NCI-H1930 (cell line): ENCODE measurements at places on chromosomes 2 and 18.
A peak's percentile ranks its signal among the peaks of the same experiment; 100 is the strongest.

DNA sequence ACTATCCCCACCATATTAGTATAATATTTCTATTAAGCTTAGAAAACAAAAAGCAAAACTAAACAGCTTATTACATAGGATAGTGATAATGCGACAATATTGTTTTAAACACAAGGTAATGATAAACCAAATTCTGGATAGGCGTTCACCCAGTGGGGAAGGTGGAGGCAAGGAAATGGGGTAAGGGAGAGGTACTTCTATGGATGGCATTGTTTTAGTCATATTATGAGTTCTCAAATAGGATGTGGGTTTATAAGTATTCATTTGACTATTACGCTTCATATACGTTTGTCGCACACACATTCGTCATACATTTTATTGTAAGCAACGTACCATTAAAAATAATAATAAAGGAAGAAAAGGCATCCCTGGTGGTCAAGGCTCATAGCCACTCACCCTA, 88.8 kb upstream of the DNMT3A start:
- no peak for DNase-seq

DNA sequence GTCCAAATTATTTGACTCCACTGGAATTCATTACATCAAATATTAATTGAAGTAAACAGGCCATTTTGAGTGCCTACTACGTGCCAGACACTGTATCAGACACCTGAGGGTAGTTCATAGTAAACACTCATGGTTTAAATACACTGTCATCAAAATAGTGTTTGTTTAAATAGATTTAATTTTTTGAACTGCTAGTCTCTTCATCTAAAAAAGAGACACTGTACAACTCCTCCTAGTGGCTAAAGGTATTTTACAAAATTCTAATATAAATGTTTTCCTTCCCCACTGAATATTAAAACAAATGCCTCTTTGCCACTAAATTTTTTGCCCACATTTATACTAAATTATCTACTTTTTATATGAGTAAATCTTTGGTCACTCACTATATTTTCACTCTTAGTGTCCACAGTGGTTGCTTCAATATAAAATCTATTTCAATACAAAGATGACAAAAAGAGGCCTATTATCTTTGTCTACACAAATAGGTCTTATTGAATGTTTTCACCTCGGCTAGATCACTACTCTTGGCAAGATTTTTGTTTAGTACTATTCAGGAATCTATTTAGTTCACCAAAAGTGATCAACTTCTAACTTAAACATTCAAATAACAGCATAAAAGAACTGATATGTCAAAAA, 122.1 kb downstream of the TMEM247 start:
- no peak for DNase-seq

GRCh38 chr18:7523772-7524171, 43.3 kb upstream of the PTPRM start:
- no peak for DNase-seq

DNA sequence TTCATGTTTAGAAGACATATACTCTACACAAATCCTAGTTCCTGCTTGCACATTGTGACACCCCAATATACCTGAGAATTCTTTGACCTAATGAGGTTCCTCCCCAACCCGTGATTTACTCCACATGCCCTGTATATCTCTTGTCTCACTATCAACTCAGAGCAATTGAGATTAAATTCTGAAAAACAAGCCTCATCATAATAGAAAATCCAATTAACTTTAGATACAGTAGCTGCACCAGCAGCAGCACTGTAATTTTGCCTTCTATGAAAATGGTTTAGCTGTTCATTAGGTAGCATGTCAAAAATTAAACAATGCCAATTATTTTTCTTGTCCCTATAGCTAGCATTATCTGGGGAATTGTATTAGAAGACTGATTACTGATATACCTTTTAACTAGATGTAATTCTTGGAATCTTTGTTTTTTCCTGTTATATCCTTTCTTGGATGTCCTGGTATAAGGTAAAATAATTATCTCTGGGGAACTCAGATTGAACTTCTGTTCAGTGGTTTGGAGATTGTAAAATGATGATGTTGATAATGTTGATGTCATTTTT, 218.9 kb upstream of the TANK start:
- no peak for DNase-seq

DNA sequence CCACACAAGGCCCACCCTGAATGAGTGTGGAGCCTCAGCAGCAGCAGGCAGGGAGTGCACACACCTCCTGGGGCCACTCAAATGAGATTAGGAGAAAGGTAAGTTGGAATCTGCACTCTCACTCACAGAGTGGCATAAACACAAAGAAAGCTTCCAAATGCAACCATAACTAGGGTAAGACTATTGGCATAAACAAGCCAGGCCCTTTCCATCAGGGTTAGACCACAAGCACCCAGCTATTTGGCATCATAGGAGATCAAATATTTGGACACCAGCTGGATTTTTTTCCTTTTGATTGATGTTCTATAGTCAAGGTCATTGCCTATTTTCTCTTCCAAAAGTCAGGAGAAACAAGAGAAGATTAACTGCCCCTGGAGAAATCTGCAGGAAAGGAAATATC, 471.5 kb downstream of the TXNL1 start:
- no peak for DNase-seq

DNA sequence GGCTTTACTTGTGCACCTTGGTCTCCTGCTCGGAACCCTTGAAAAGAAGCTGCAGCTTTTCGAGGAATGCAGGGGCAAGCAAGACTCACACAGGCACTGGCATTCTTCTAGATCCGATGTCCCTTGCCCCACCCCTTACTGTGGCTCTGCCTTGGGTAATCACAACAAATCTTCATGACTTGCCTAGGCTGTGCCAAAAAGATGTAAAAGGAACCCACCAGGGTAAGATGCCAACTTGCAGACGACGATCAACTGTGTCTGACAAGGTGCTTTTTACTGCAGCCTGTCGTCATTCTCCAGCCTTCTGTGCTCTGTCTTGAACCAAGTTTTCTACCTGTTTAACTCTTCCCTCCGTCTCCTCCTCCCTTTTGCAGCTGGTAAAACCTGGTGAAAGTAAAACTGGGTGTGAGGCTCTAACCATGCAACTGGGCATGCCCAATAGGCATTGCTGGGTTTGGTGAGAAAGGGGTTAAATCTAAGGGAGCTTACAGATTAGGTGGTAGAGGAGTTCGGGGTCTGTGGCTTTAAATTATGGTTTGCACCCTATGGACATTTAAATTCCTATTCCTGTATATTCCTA, 909 bp upstream of the NRXN1 start:
- no peak for DNase-seq

DNA sequence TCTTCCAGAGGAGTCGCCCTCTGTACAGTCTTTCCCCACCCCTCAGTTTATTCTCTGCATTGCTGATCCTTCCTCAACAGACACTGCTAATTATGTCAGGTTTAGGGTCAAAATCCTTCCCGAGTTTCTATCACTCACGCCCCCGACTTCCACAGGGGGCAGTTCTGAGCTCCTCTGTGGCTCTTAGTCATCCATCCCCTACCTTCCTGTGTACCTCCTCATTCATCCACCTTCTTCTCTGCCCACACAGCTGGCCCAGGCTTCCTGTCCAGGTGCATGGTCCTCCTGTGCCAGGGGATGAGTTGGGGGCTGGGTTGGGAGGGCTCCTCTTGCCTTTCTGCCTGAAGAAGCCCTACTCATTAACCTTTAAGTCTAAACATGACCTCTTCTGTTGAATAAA, 202.9 kb downstream of the ARL4C start:
- peak; percentile 24 for DNase-seq

- no peak for DNase-seq
Measured at GRCh38 chr2:143728498-143728897, 599.3 kb downstream of the ARHGAP15 start.

GRCh38 chr2:69499966-69500365, 62.7 kb upstream of the NFU1 start:
- DNase-seq, result peak; percentile 25

DNA sequence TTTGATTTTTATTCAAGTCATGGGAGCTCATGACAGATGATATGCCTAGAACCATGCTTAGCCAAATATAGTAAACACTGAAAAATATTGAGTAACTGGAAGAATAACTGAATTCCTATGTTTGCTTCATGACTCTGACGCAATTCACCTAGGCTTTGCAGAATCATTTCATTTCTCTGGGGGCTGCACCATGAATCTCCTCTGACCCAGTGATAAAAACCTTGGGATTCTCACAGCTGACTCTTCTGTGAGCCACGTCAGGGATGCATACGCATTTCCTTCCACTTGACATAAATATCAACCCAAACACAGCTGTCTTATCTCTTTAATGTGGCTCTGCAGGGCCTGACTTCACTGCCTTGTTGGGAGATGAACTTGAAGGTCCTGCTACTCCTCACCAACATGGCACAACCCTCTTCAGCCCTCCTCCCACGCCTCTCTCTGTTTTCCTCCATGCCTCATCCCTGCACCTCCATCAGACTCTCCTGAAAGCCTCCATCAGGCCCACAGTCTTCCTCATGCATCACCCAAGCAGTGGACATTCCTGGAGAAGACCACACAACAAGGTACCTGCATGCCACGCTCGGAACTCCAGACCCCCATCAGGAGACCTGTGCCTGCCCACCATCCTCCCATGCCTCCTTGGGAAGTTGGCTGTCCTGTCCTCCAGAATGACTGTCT, 29.8 kb downstream of the COL6A3 start:
- DNase-seq, result no peak

- no peak for DNase-seq
Measured at GRCh38 chr2:10175441-10175840, 52.9 kb downstream of the RRM2 start.

DNA sequence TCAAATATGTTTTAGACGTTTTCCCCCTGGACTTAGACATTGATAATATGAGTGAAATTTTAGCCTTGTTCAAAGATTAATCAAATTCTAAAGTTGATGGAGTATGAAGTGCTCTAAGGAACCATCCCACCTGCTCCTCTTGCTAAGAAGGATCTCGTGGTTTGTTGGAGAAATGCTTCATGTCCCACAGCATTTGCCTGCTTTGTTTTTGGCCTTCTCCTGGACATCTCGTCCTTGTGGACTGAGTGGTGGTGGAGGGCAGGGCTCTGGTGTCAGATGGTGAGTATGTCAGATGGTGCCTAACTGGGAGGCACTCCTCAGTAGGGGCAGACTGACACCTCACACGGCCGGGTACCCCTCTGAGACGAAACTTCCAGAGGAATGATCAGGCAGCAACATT, 39.7 kb upstream of the KCNE4 start:
- DNase-seq, result no peak

DNA sequence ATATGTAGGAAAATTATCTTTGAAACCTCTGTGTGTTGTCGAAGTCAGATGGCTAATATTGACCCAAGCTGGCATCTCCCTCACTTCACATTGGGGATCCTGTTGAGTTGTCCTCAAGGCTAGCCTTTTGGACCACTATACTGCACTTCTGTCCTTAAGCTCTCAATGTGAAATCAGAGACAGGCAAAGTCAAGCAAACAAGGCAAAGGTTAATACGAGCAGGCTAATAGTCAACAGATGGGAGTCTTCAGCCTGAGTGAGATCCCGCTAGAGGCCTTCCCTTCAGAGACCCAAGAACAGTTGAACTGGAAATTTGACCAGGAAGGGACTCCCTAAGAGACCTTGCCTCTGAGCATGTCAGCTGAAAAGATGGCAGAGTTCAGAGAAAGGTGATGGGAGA, 475.4 kb downstream of the PARD3B start:
- DNase-seq, result no peak

GRCh38 chr18:47978141-47978540, 47.7 kb upstream of the SMAD2 start:
- DNase-seq, result no peak
